ENCODE measurements at places on chromosomes 7 and 10.

DNA sequence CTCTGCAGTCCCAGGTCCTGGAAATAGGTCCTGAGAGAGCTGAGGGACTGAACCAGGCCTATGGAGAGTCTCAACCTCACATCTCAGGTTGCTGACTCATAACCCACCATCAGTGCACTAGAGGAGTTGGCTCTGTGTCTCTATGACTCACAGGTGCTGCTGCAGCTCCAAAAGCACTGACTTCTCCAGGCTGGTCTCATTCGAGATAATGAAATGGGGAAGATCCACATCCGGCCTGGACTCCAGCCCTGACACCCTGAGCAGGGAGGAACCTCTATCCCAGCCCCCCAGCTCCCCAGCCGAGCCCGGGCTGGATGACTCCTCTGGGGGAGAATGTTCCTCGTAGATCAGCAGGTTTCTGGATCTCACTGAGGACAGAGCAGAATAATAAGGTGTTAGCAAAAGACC, 35.5 kb upstream of the DGKI start:
- DNase-seq = no peak

- DNase-seq = no peak
Observed at GRCh38 chr7:117118579-117119180, 165.4 kb downstream of the ST7 start.

GRCh38 chr10:32149252-32149955, 93.2 kb upstream of the KIF5B start:
- no peak for DNase-seq

DNA sequence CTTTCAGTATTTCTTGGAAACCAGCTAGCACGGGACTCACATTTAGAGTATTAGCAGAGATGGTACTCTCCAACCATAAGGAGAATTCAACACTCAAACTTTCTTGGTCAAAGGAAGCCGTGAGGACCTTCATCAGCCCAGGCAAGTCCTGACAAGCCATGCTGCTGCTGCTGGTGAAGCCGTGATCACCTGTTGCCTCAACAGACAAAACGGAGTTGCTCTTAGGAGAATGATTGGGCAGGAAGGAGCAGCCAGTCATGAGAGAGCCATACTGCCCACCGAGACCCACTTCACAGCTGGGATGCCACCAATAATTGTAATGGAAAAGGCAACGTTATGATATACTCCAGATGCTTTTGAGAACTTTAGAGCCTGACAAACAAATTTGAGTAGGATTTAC, 60.8 kb upstream of the PLPP4 start:
- no peak for DNase-seq

DNA sequence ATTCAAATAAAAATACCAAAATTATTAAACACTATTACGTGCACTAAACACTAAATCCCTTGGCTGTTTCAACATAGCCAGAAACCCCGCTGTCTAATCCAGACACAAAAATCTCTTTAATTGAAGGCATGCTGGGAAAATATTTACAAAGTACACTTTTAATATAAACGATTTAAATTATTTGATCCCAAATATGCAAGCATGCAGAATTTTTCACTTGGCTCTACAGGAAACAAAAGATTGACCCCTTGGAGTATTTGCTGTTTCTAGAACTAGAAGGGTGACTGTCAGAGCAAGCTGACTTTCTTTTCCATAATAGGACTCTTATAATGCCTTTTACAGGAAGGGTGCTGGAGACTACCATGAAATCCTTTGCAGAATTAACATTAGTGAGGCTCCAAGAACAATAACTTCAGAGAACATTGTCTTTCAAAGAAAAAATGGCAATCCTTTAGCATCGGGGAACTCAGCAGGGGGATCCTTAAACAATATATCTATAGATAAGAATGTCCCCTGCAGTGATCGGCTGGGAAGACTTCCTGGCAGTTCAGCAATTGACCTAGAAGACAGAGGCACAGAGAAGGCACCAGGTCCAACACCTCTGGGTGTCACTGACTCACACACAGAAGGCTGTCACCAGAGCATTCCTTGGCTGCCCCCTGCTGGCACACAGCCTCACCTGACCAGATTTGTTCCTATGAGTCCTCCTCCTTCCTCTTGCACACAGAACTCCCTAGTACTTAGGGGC, 55.8 kb upstream of the MRLN start:
- DNase-seq = peak; percentile 46

GRCh38 chr7:15764851-15765382, 78.4 kb upstream of the MEOX2 start:
- no peak for DNase-seq

GRCh38 chr7:7563269-7563668, 3.4 kb upstream of the MIOS start:
- DNase-seq = no peak

- no peak for DNase-seq
Observed at GRCh38 chr10:6218692-6219493, 16.2 kb downstream of the PFKFB3 start.

GRCh38 chr7:112150823-112151641, 55.2 kb downstream of the DOCK4 start:
- no peak for DNase-seq

- DNase-seq = no peak
Observed at GRCh38 chr7:78539825-78540224, 741.3 kb downstream of the PHTF2 start.

DNA sequence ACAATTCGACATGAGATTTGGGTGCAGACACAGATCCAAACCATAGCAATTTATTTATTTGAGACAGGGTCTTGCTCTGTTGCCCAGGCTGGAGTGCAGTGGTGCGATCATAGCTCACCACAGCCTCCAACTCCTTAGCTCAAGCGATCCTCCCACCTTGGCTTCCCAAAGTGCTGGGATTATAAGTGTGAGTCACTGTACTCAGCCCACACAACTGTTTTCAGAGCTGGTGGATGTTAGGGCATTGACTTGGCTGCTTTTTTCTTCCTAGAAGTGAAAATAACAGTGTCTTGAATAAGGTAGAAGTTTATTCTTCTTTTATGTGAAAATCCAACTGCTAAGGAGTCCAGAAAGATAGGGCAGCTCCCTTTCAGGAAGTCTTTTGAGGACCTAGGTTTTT, 132.1 kb downstream of the CCDC3 start:
- DNase-seq = no peak

GRCh38 chr7:25118048-25118753, 6.9 kb downstream of the CYCS start:
- no peak for DNase-seq

- DNase-seq = no peak
Observed at GRCh38 chr10:71641449-71641848, 78.1 kb downstream of the C10orf105 start.

- no peak for DNase-seq
Observed at GRCh38 chr10:61822096-61822495, 79.4 kb upstream of the ARID5B start.

DNA sequence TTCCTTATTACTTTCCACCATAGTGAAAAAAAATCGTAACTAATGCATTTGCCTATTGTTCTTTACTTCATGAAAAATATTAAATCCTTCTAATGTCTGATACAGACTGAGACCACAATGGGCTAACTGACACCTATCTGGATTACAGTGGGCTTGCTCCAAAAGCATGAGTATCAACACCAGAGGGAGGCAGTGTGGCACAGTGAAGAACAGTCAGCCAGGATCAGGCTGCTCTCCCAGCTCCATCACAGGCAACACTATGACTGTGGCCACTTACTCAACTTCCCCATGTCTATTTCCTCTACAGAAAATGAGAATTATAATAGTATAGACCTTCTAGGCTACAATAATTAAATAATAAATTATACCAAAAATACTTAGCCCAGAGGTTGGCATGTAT, 97.2 kb downstream of the SLC25A13 start:
- DNase-seq = no peak

DNA sequence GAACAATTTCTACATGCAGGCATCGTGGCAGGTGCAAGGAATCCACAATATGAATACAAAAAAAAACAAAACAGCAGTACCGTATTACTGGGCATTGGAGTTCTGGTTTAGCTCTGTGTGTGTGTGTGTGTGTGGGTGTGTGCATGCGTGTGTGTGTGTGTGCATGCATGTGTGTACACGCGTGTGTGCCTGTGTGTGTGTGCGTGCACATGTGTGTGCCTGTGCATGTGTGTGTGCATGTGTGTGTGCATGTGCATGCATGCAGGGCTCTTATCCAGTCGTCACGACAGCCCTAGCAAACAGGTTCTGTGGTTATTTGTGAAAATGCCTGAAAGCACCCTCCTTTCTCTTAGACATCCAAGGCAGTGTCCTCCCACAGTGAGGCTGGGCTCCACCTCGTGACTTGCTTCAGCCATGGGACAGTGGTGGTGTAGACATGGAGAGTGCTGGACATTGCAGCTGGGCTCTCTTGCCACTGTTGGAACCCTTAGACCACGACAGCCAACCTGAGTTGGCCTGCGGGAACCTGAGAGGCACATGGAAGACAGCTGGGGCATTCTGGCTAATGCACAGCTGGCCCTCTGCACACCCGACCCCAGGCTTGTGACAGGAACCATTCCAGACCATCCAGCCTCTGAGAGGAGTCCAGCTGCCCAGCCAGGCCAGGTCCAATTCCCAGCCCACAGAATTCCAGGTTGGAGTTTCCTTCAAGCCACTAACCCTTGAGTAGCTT, 173.4 kb upstream of the SHH start:
- no peak for DNase-seq

- no peak for DNase-seq
Observed at GRCh38 chr10:13882119-13882711, 295.4 kb downstream of the PRPF18 start.

DNA sequence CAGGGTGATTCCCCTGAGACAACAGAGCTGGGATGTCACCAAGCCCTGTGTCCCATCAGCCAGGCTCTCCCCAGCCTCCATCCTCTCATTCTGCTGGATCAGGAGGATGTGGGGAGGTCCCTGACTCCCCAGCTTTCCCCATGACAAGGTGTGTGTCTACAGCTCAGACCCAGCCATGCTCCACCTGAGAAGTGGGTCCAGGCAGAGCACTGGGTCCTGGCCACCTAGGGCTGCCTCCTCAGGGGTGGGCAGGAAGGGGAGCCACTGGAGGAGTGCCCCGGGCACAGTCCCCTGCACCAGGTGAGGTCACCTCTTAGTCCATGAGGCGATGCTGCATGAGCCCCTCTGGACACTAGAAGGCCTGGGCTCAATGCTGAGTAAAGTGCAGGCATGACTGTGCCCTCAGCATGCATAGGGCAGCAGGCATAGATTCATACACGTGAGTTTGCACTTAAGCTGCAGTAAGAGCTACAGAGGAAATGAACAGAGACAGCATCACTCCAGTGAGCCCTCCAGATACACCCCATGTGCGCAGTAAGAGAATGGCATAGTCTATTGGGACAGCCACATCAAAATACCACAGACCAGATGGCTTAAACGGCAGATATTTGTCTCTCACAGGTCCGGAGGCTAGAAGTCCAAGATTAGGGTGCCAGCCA, 48.3 kb downstream of the ALOX5 start:
- no peak for DNase-seq

DNA sequence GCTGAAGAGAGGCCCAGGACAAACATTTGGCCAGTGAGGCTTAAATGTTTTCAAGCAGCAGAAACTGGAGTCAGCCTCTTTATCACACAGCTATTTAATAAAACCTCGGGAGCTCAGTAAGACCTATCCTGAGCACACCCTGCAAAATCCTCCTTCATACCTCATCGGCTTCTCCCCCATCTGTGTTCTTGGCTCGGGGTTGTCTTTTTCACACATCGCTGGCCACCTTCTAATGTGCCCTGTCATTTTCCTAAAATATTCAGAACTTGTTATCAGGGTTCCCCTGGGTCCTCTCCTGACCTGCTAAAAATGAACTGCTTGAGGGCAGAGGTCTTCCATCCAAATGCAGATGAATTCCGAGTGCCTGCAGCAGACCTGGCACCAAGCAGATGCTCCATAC, 310.3 kb upstream of the AKR1E2 start:
- no peak for DNase-seq

DNA sequence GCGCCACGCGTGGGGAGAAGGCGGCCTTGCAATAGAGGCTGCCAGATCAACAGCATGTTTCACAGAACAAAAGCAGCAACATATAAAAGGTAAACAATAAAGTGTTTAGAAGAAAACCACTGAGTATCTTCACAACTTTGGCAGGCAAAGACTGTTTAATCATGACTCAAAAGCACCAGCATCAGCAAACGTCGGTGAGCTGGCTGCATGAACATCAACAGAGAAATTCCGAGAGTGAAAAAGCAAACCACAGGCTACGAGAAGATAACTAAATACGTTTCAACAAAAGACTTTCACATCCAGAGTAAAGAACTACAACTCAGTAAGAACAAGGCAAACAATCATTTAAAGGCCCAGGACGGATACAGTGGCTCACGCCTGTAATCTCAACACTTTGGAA, 172.0 kb downstream of the MAD1L1 start:
- no peak for DNase-seq

- no peak for DNase-seq
Observed at GRCh38 chr10:47020471-47020870, 109.2 kb downstream of the PTPN20 start.

- DNase-seq = no peak
Observed at GRCh38 chr10:63116452-63117072, 16.6 kb upstream of the NRBF2 start.

DNA sequence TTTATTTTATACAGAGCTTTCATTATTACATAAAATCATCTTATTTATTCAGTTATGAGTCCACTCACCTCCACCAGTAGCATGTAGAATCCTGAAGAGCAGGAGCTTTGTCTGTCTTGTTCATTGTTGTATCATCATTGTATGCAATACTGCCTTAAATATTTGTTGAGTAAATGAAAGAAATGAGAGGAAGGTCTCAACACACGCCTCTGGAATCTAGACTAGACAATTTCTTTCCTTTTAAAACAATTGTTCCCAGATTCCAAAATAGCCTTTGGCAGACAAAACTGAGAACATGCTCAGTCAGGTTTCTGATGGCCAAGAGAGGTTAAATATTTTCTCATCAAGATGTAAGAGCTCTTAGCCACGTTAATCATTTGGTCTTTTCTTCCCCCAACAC, 173.1 kb upstream of the AGR3 start:
- DNase-seq = no peak

DNA sequence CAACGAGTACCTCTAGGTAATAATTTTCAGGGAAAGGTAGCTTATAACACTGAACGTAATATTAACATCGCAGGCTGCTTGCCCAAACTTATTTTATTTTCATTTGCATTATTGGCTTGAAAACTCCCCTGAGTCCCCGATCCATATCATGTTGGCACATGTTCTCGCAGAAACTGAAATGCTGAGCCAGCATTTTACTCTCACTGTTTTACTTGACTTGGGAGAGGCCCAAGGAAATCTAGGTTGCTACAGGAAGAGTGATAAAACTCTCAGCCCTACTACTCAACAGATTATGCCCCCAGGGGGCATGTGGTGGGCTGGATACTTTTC, 183.5 kb upstream of the HABP2 start:
- DNase-seq = no peak
